Cortex of kidney (tissue), 1 donor: ENCODE measurements at places on chromosomes 6 and 20.

- DNase-seq: no peak
Measured at GRCh38 chr6:21151119-21151518, 442.4 kb upstream of the SOX4 start.

DNA sequence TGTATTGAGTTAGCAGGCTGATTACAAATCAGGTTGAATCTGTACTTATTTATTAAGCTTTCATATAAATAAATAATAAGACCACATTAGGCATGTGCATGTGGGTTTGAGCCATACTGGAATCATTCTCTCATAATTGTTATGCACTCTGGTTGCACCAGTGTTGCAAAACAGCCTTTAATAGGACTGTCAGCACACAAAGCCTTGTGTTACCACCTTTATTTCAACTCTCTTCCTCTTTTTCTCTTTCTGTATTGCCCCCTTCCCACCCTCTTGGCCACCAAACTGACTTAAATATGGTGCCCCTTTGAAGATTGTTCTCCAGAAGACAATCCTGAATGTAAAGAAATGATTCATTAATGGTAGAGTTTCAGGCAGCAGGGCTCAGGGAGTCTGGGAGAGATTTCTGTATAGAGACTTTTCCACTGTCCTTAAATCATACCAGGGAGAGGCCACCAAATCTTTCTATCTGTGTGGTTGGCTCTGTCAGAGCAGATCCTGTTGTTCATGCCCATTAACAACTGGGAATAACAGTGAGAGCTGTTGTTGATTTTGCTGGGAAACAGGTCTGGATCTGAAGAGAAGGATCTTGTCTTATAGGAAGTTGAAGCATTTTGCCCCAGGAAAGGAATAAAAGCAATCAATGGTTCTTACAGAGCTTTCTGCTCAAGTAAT is 131.6 kb upstream of the SOX4 start:
- DNase-seq: no peak

GRCh38 chr6:139115989-139116758 is 18.7 kb upstream of the HECA start:
- DNase-seq: no peak

- no peak for DNase-seq
Measured at GRCh38 chr6:20808924-20809323, 274.7 kb downstream of the CDKAL1 start.

GRCh38 chr6:218153-219018 is 73.9 kb upstream of the DUSP22 start:
- DNase-seq: no peak

DNA sequence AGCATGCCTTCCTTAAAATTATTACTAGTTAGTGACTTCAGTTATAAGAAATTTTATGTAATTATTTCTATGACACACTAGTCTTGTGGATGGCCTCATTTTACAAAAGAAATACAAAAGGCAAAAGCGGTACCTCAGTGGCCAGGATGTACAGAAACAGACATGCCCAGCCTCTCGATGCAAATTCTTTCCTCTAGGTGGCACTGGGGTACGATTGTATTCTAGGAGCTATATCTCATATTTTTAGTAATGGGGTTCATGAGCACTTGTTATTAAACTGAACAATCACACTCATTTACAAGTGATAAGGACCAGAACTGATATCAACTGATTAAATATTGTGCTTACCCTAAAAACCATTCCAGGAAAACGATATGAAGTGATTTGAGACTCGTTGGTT is 59.8 kb downstream of the SOD2 start:
- DNase-seq: no peak

DNA sequence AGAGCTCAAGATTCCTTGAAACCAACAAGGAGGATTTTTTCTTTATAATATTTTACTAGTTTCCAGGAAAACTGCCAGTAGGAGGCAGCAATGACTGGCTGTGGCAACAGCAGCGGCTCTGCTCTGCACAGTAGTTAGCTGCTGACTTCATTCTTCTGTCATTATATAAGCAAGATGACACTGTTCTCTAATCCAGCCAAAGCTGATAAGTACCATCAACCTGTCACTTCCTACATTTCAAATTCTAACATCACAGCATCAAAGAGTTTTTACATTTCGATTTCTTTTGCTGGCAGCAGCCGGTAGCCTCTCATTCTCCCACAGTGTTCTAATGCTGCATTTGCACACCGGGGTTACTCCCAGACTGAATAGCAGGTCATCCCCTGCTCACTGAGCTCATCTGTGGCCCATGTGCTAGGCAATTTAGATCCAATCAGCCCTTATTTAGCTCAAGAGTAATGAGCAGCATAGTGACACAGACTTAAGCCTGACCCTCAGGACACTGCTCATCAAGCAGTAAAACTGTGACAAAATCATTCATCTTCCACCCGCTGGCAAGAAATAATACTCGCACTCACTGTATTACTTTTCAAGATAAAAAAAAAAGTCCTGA is 67.8 kb downstream of the MMS22L start:
- no peak for DNase-seq

GRCh38 chr20:13639150-13639497 is 392 bp upstream of the TASP1 start:
- DNase-seq: no peak

DNA sequence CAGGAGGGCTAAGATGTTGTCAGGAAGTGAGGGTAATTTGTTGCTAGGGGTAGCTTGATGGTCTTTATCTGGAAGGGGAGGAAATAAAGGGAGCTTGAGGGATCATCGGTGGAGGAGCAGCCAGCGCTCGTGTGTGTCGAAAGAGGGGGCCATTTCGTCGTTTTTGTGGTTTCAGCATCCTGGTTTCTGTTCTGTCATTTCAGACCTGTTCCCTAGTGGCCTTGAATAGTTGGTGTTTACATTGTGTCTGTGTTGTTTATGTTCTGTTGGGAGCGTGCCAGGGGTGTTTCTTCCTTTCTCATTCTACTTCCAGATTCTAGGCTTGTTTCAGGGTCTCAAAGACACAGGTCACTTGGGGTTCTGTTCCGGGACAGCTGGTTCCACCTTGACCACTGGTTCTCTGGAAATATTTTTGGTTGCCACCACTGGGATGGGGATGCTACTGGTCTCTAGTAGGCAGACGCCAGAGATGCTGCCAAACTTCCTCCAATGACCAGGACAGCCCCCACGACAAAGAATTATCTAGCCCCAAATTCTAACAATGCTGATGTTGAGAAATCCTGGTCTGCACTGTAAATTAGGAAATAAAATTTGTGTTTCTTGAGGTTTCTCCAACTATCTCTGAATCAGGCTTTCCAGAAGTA is 113.9 kb upstream of the NAA20 start:
- DNase-seq: no peak

- DNase-seq: no peak
Measured at GRCh38 chr6:144549837-144550747, 265.0 kb downstream of the UTRN start.

DNA sequence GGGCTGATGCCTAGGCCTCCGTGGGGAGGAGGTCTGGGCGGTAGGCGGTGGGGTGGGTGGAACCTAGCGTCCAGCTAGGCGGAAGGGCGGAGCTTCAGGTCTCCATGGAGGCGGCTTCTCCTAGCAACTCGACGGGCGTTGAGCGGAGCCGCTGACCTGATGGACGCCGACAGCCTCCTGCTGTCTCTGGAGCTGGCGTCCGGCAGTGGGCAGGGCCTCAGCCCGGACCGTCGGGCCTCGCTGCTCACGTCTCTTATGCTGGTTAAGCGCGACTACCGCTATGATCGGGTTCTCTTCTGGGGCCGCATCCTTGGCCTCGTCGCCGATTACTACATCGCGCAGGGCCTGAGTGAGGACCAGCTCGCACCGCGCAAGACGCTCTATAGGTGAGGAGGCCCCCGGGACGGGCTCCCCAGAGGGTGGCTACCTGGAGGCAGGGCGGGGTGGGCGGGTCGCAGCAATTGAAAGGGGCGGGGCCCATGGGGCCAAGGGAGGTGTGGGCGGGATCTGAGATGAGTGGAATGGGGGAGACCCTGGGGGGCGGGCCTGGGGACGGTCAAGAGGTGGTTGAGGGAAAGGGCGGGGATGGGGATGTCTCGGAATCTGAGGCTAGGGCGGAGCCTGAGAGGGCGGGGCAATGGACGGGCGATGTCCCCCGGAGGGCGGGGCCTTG is at the start of gene RSPH9:
RSPH9 (plus strand) TSS at position 97 of the 673 bp plus-strand sequence; CDS start at position 160, 63 bp downstream.
- no peak for DNase-seq

DNA sequence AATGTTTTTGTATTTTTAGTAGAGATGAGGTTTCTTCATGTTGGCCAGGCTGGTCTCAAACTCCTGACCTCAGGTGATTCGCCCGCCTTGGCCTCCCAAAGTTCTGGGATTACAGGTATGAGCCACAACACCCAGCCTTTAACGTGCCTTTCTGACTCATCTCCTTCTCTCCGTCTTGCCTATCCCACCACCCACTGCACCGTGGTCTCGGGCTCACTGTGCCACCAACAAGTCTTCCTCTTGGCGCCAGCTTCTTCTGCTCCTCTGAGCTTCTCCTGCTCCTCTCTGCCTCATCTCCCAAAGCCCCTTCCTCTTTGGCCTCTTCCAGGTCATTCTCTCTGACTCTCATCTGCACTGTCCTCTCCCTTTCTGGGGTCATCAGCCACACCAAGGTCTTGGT is 41.0 kb downstream of the TMEM242 start:
- DNase-seq: no peak

DNA sequence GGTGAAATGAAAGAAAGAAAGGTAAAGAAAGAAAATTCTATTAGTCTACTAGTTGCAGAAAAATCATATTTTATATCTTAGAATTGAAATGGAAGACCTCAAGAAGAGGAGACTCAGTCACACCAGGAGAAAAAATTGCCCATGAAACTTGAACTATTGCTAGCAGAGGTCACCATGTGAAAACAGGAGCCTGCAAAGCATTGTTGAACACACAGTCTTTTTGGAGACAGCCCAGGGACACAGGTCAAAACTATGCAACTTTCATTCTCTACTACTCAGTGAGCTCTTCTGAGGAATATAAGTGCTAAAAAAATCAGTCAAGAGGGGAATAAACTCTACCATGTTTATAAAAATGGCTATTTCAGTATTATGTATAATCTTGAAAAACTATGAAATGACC is 89.8 kb upstream of the TENT5A start:
- DNase-seq: no peak

DNA sequence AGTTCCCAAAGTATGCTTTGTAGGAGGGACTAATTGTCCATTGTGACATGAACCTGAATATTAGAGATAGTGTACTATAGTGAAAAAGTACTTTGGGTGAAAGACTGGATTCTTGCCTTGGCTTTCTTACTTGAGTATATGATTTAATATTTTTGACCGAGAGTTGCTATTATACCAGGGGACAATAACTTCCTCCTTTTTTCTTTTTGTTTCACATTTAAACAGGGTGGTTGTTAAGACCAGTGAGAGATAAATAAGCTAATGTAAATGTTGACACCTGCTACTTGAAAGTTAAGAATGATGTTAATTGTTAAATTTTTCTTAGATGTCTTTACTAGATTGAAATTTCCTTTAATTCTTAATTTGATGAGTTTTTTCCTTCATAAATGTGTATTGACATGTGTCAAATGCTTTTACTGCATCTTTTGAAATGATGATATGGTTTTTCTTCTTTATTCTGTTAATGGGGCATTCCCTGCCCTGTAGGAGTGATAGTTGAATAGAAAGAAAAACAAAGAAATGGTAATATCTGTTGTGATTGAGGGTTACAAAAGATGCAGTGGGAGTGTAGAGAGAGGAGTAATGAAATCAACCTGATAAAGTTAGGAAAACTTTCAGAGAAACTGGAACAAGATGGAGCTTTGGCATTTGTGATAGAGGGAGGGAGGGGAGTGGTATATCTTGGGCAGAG is 48.4 kb downstream of the ZFAND3 start:
- DNase-seq: no peak

DNA sequence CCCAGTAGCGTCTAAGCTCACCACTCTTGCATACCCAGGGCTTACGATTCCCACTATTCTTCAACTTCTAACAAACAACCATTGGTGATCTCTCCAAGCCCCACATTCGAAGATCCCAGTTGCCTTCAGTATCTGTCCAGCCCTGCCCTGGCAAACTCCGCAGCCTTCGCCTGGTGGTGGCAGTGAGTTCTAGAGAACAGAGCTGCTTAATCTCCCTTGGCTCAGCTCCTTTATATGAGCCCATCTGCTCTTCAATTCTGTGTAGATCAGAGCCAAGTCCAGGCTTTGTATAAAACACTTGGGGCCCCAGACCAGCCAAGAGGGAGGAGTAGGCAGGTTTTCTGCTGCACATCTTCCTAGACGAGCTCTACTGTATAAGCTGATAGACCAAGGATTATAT is 193.3 kb downstream of the PHACTR1 start:
- no peak for DNase-seq

DNA sequence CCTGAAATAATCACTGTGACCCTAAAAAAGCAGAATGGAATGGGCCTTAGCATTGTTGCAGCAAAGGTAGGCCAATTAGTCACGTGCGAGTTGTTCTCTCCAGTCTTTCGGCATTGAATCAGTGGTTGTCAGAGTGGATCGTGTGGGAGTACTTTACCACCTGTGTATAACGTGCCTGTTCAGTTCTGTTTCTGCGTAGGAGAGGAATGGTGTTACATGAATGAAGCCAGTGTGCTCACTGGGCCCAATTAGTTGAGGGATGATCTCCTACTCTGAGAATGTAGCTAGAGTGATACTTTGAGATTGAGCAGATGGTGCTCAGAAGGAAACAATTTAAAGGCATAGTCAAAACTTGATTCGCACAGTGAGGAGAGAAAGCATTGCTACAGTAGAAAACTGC is 72.4 kb upstream of the KIF25 start:
- no peak for DNase-seq

DNA sequence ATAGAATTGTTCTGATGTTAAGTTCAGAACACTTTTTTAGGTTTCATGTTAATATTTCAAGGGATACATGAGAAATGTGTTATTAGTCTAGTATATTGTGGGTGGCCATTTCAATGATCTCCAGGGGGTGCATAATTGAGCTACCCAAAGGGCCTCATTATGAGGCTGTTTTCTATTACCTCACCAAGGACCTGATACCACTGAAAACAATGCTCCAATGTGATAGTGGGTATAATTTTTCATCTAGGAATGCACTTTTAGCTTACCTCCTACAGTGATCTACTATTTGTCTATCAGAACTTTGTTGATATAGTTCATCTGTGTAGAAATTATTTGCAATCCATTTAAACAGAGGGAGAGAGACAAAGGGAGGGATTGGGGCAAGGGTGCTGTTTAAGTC is 106.8 kb upstream of the HS3ST5 start:
- no peak for DNase-seq

- no peak for DNase-seq
Measured at GRCh38 chr6:150068720-150069648, at the start of gene ULBP3. Gene ULBP3, minus strand, starts transcription at chr6:150069121. Its CDS starts 55 bp downstream, at chr6:150069066.

- no peak for DNase-seq
Measured at GRCh38 chr20:51565298-51566144, 23.0 kb upstream of the NFATC2 start.

- no peak for DNase-seq
Measured at GRCh38 chr6:12208190-12208589, 82.0 kb upstream of the EDN1 start.

GRCh38 chr20:44021900-44022299 is 107.2 kb downstream of the TOX2 start:
- no peak for DNase-seq
